Prostate gland (tissue), 2 donors: ENCODE measurements at places on chromosomes 12 and 14.

DNA sequence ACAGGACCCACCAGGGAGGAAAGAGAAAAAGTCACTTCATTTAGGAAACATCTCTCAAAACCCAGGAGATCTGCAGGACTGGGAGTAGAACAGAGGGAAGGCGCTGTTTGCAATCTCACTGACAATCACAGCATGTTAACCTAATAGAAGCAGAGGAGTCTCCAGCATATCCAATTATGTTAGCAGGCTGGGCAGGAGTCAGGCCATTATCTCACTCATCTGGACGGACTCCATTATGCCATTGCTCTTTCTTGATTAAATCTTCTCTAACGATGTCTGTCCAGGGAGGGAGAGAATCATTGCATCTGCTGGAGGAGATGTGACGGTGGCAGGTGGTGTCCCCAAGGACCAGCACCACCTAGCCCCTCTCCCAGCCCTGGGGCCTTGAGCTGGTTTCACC is 203.8 kb upstream of the SFSWAP start:
- no peak for DNase-seq

GRCh38 chr12:49109641-49110463 is 795 bp downstream of the LMBR1L start:
- peak; percentile 36 for DNase-seq

DNA sequence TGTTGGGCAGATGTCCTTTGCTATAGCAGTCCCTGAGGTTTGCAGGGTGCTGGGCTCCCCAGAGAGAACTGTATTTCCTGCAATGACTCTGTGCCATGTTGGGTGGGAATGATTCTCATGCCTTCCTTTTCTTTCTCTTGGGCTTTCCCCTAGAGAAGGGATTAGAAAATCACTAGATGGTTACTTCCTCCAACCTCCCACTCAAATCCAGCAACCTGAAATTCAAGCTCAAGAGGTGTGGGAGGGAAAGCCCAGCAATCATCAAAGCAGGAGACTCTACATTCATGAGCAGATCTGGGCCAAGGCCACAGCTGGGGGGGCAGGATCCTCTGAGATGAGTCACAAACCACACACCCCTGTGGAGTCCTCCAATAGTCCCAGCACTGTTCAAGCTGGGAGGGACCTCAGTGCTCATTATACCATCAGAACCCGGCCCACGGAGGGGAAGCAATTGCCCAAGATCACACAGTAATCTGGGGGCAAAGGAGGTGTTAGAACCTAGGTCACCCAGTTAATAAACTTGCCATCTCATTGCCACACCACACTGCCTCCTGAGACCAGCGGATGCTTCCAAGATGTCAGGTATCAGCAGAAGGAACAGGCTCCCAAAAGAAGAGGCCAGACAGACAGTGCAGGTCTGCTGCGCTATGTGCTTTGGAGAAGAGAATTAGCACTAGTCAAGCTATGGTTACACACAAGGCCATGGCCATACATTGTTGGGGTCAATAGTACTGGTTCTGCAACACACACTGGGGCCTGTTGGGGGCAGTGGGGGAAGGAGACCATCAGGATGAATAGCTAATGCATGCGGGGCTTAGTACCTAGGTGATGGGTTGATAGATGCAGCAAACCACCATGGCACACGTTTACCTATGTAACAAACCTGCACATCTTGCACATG is 65.7 kb downstream of the TTC9 start:
- no peak for DNase-seq

DNA sequence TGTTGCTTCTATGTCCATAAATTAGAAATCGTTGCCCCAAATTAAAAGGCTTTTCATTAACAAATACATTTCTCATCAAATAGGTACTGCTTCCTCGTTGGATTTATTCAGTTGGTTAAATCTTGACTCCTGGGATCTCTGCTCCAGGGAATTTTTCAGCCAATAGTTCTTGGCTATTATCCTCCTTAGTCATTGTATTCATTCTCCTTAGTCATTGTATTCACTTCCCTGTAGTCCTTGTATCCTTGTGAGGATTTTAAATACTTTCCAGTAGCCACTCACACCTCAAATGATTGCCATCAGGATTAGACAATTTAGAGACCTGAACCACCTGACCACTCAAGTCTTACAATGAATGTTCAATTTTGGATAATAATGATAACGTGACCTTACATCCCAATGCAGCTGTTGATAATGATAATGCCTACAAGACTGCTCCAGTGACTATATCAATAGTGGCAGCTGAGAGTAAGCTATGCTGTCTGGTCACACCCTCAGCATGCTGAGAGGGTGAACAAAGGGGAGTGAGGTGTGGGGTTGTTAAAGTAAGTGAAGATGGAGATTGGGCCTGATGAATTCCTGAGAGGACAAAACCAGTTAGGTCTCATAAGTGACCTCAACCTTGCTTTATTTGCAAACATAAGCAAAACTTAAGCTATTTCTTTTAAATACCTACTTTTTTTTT is 193.7 kb upstream of the RTL1 start:
- no peak for DNase-seq

GRCh38 chr14:99590746-99591555 is 13.1 kb downstream of the CCDC85C start:
- DNase-seq, result no peak

GRCh38 chr12:8685051-8685450 is 12.7 kb upstream of the RIMKLB start:
- DNase-seq, result no peak

GRCh38 chr12:46174061-46174662 is 94.7 kb downstream of the SLC38A1 start:
- DNase-seq, result no peak

DNA sequence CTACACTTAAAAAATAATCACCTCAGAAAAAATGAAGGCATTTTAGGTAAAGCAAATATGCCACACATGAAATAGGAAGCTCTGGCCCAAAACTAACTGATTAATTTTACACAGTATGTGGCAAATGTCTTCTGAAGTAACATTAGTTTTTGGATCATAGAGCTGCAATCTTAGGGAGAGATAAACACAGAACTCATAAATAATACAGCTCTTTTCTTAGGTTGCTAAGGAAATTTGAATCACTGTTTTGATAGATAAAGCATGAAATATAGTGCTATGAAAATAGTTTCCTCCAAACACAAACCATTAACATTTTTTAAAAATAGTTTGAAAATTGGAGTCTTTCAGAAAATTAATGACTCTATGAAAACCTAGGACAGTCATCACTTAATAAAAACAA is 15.0 kb downstream of the RASSF9 start:
- no peak for DNase-seq
